ENCODE measurements at places on chromosomes 11 and 22.

GRCh38 chr22:31177420-31178162 lies 17.6 kb downstream of the RNF185 start:
- peak; percentile 87 for DNase-seq

- no peak for DNase-seq
Observed at GRCh38 chr11:22466809-22467208, 128.6 kb downstream of the SLC17A6 start.

DNA sequence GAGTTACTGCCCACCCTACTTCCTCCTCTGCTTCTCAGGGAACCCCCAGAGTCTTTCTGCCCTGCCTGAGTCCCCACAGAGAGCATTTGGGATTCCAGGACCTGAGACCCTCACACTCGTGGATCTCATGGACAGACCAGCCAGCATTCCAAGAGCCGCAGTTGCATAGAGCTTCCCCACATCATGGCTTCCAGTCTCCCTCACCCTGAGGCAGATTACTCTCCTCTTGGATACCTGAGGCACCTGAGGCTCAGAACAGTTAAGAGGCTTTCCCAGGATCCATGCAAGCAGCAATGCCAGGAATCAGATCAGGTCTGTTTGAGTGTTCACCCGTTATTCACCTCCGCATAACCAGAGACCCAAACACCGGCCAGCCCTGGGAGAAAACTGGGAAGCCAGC lies 102.2 kb downstream of the TRIM29 start:
- no peak for DNase-seq

DNA sequence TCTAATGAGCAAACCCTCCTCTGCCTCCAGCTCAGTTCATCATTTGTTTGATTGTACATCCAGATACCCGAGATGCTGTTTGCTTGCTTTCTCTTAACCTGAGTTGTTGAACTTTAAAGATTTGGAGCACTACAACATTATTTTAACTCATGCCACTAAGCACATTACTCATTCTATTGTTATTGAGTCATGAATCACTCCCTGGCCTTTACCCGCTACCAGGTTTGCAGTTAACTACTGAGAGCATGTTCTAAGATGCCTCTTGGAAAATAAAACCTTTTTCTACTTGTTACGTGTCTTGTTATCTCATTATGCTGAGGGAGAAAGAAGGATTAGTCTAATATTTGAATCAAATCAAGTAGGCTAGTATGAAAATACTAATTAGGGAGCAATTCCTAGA lies 720.6 kb upstream of the ANO5 start:
- no peak for DNase-seq

DNA sequence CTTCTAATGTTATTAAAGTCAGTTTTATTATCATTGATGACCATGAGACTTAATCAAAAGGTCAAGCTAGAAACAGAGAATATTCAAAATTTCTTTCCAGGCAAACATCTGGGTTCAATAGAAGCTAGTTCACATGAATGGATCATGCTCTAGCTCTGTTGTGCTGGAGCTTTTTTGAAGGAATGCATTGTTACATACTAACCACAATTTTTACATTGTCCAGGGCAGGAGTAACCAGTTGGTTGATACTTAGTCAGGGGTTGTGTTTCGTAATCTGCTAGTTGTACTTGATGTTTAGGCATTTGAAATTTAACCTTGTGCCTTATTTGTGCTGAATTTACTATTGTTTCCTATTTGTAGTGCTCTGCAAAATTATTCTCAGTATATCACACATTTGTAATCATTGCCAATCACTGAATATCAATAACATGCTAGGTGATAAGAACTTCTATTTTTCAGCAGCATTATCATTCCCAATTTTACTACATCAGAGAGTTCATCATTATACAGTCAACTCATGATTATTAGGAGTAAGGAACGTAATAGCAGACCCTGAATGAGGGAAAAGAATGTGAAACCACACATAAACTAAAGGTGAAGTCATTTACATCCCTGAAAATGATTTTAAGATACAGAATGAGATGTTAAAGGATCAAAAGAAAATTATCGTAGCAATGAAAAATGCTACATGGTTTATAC lies 23.2 kb downstream of the NF2 start:
- DNase-seq = peak; percentile 84

DNA sequence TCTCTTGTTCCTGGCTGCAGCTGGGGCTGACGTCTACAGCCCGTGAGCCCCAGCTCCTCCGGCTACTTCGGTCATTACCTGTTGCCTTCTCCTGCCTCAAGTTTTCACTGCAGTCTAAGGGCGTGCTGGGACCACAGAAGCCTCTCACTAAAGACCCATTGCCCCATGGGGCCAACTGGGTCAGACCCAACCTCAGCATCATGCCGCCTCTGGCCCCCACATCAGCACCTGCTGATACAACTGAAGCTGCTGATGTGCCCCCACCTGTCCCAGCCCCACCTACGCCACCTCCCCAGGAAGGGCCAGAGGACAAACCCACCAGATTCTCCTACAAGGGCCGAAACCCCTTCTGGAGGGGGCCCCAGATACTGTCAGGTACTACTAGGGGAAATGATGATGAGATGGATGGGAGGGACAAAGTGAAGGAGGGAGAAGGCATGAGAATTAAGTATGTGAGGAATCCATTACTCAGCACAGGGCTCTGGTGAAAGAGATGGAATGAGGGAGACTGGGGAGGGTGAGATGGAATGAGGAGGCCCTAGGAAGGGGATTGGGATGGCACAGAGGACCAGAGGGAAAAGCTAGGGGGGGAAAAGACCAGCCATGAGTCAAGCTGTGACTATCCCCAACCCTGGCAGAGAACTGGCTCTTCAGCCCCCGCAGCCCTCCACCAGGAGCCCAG lies 5.1 kb downstream of the C11orf42 start:
- DNase-seq = peak; percentile 21

- no peak for DNase-seq
Observed at GRCh38 chr11:46535688-46536087, 58.1 kb downstream of the AMBRA1 start.

- DNase-seq = no peak
Observed at GRCh38 chr11:96075532-96075959, 151.6 kb upstream of the MTMR2 start.

DNA sequence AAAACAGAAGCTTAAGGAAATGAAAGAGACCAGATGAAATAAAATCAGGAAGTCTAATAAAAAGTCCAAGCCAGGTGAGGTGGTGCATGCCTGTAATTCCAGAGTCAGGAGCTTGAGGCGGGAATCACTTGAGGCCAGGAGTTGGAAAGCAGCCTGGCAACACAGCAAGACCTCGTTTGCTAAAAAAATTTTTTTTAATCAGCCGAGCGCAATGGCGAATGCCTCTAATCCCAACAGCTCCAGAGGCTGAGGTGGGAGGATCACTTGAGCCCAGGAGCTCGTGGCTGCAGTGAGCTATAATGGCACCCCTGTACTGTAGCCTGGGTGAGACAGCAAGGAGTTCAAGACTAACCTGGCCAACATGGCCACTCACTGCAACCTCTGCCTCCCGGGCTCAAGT lies 8.0 kb downstream of the RAB6A start:
- DNase-seq = no peak

GRCh38 chr11:117384045-117384444 lies 56.4 kb downstream of the CEP164 start:
- DNase-seq = peak; percentile 95

- no peak for DNase-seq
Observed at GRCh38 chr22:40758390-40758789, 60.8 kb downstream of the SLC25A17 start.

DNA sequence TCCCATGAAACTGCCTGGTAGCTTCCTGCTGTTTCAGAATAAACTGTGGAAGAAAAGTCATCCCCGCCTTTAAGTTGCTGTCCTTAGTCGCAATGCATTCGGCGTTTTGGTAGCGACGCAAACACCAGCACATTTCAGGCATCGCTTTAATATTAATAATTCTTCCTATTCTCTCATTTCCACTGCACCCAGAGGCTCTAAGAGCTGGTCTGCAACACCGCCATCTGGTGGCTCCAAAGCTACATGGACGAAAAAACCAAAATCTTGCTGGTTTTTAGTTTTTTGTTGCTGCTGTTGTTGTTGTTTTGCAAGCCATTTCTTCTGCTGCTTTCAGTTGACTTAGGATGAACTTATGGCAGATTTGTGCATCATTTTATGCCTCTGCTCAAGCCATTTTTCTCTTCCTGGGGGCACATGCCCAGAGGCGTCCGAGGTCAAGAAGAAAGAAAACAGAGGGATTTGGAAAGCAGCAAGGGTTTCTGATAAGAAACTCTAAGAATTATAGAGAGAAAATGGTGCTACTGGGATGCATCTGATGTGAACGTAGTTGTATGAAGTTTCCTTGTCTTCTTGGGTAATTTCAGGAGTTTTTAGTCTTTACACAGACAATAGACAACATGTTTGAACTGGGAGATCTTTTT lies 345.4 kb upstream of the KIRREL3 start:
- DNase-seq = peak; percentile 25

GRCh38 chr22:23903328-23903971 lies 9.3 kb downstream of the MIF start:
- DNase-seq = no peak

GRCh38 chr11:85725510-85726258 lies 39.7 kb upstream of the CCDC89 start:
- DNase-seq = peak; percentile 88

GRCh38 chr11:60834742-60835533 lies 7.0 kb upstream of the CCDC86 start:
- no peak for DNase-seq

DNA sequence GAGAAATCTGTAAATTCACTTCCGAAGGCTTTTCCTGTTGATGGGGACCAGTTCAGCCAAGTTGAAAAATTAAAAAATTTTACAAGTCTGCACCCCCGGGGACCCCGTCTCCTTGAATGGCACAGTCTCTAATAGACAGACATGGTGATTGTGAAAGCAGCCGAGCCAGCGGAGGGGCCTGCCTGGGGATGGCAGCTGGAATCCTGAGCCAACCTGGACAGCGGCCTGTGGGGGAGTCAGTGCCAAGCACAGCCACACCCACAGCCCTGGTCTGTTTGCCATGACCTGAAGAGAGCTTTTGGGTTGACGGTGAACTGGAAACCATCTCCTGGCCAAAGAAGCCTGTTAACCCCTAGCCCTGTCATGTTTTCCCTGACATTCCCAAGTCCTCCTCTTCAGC lies 64.7 kb downstream of the PARVG start:
- no peak for DNase-seq

DNA sequence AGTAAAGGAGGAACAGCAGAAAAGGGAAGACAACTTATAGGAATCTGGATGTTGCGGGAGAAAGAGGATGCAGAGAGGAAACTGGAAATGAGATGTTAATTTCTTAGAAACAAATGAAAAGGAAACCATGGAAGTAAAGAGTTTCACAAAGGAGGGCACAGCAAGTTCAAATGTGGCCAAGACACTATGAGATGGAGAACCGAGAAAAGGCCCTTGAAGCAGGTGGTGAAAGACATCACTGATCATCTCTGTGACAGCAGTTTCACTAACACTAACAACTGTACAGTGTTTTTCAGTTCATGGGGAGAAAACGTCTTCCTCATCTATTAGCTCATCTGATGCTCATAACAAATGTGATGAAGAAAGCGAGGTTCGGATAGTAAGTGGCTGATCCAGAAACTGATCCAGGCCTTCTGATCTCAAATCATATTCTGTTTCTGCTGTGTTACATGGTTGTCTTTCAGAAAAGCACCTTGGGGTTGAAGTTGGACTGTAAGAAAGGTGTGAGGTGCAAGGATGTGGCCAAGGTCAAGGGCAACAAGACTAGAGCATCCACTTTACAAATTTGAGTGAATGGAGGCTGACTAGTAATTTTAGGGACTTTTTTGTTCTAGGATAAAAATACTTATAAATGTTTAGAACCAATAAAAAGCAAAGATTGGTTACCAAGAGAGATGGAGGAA lies 492.1 kb upstream of the CADM1 start:
- no peak for DNase-seq

DNA sequence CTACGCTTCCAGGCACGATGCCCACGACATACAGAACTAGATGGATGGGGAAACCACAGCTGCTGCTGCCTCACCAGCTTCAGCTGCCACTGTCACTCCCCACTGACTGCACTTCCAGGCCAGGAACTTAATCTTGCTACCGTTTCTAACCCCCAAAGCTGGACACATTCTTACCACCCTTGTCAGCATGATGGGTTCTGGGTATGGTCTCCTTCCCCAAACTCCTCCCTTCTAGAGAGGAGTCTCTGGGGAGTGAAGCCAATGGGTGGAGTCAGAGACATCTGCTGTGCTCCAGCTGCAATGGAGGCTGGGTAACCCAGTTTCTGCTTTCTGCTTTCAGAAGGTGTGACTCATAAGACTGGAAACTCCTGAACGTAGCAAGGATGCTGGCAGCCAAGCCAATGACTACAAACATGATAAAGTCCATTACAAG lies 87.0 kb upstream of the THY1 start:
- peak; percentile 83 for DNase-seq

GRCh38 chr22:49007013-49007653 lies 820.5 kb downstream of the BRD1 start:
- DNase-seq = no peak

DNA sequence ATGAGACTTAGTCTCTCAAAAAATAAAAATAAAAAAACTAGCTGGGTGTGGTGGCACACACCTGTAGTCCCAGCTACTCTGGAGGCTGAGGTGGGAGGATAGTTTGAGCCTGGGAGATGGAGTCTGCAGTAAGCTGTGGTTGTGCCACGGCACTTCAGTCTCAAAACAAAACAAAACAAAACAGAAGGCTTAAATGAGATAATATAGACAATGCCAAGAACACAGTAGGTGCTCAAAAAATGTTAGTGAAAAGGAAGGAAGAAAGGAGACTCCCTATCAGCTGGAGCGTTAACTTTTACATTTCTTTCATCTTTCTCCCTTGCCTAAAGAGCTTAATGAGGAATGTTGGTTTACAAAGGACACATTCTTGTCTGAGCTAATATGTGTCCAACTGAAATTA lies 4.1 kb upstream of the ASCC2 start:
- DNase-seq = no peak

- DNase-seq = no peak
Observed at GRCh38 chr11:24253237-24253760, 243.6 kb upstream of the LUZP2 start.

DNA sequence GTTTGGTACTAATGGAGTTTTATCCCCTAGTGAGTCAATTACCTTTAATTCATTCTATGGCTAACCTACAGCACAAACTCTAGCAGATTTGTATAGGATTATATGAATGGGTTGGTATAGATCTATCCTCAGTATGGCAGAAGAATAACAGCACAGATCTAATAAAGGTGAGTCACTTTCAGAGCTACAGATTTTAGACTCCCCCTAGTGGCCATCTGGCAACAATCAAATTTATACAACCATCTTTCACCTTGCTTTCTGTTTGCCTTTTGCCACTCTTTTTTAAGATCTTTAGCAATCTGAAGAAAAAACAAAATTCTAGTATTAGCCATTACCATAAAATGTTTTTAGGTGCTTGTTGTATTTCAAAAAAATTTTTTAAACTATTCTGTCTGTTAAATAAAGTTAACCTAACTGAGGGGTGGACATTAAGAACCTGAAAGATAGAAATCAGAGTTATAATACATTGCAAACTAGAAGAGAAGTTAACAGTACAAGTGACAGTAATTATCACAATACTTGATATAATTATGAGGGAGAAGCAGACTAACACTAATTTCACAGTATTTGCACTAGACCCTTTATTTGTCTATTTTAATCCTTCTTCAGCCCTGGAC lies 25.8 kb downstream of the DDIAS start:
- peak; percentile 54 for DNase-seq
